ENCODE measurements at places on chromosomes 12 and 14.

DNA sequence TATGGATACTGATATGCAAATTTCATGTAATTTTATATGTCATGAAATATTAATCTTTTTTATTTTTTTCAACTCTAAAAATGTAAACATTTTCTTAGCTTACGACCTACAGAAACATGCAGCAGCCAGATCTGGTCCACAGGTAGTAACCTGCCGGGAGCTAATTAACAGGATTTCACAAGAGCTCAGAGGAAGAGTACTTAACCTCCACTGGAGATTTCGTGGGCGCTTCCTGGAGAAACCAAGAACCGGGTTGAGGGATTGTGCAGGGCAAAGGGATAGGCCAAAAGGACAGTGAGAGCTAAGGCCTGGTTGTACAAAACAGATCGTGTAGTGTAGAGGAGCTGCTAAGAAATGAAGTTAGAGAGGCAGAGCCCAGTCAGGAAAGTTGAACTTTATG lies 315.7 kb downstream of the PAWR start:
- DNase-seq: no peak

DNA sequence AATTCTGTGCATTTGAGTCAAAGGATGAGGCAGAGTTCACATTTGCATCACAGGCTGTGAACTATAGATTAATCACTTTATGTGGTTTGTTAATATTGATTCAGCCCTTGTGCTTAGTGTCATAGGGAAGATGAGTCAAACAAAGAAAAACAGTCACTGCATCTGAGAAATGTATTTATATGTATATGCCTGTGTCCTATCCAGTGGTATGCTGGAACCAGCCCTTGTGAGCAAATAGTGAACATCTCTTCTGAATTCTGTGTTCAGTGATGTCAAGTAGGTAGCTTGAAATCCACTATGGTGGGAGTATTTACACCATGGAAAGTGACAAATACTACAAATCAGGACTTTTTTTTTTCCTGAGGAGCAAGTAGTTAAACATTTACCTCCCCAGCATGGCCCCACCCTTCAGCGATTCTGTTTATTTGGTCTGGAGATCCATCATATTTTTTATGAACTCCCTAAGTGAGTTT lies 128.5 kb downstream of the HMGA2 start:
- no peak for DNase-seq

- no peak for DNase-seq
Observed at GRCh38 chr14:69235708-69236107, 24.2 kb upstream of the GALNT16 start.

DNA sequence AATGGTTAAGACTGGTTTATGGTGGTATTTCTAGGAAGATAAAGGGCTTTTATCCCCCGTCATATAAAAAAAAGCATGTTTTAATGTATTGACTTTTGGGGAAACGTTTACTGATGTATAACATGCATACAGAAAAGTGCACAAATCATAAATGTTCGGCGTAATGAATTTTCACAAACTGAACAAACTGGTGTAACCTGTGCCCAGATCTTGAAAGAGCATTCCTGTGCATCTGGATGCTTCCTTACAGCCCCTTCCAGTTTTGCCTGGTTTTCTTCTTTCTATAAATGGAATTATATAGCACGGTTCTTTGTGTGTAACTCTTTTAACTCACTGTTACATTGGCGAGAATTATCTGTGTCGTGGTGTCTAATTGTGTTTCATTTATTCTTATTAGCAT lies 693.8 kb upstream of the TBX3 start:
- DNase-seq: no peak

DNA sequence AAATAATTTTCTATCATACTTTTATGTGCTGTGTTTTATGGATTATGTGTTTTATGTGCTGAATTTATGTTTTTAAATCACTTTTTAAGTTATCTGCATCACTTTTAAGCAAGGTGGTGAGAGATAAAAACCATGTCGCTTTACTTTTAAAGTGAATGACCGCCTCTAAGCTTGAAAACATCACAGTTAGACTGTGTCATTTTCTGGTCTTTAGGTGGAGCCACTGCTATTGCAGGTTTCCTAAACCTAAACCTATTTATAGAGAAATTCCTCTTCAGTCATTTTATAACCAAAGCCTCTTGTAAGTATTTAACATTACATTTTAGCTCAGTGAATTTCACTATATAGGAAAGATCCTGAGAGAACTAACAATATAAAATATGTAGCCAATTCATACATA lies 21.0 kb upstream of the MDM2 start:
- DNase-seq: no peak

DNA sequence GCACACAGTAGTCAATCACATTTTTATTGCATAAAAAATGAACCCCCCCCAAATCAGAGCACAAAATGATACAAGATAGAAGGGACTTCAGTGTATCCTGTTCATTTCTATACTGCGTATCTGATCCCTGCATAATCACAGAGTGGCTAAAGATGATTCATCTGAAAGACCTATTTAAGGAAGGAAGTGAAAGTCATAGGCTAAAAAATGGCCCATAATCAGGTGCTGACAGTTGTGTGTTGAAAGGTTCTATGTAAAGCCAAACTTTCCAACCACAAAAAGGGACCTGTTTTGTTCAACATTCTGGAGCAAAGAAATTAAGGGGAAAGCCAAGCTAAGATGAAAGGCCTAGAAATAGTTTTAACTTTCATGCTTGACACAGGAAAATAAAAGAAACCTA lies 147.8 kb upstream of the ATP2B1 start:
- DNase-seq: no peak

Data from NCI-H1105 (cell line).